Nephron progenitor cell (in vitro differentiated cells): ENCODE measurements at places on chromosomes 13 and 19.
A peak's percentile ranks its signal among the peaks of the same experiment; 100 is the strongest.

- no peak for DNase-seq
Measured at GRCh38 chr19:46392252-46392801, 21.0 kb downstream of the CCDC8 start.

GRCh38 chr13:77386880-77387606 is 60.1 kb upstream of the MYCBP2 start:
- DNase-seq = no peak

DNA sequence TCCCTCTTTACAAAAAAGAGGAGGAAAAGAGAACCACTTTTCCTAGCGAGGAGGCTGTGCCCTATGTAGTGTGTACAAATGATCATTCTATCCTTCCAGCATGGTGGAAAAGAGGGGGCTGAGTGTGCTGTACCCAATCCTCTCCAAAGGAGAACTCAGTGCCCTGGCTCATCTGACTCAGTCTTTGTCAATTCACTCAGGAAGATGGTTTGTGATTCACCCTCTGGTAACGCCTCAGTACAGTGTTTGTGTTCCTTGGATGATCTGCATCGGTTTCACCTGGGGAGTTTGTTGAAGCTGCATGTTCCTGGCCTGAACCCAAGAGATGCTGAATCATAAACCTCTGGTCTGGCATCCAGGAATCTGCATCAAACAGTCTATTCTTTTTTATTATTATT is 18.3 kb upstream of the ENOX1 start:
- DNase-seq = no peak

DNA sequence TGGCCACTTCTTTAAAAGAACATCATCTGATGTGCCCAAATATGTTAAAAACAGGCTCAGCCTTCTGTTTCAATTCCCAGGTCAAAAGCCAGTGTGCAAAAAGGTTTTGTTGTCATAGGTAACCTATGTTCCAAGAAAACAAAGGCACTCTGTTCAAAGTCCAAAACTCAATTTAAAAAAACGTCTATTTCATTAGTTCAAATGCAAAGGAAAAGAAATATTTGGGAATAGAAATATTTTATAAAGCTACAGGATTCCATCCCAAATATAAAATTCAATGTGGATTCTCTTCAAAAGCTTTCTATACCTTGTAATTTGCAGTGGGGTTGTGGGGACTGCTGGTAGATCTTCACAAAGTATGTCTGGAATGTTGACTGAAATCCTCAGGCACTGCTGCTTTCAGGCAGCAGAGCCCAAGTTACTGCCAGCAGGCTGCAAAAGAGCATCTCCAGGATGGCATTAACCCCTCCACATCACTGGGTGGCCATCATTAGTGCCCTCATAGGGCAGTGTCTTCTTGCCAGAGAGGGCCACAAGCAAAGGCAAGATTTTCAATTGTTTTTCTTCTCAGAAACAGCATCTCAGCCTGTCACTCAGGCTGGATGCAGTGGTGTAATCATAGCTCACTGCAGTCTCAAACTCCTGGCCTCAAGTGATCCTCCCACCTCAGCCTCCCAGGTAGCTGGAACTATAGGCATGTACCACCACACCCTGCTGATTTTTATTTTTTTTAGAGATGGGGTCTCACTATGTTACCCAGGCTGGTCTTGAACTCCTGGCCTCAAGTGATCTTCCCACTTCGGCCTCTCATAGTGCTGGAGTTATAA is 22.8 kb upstream of the STK24 start:
- no peak for DNase-seq

DNA sequence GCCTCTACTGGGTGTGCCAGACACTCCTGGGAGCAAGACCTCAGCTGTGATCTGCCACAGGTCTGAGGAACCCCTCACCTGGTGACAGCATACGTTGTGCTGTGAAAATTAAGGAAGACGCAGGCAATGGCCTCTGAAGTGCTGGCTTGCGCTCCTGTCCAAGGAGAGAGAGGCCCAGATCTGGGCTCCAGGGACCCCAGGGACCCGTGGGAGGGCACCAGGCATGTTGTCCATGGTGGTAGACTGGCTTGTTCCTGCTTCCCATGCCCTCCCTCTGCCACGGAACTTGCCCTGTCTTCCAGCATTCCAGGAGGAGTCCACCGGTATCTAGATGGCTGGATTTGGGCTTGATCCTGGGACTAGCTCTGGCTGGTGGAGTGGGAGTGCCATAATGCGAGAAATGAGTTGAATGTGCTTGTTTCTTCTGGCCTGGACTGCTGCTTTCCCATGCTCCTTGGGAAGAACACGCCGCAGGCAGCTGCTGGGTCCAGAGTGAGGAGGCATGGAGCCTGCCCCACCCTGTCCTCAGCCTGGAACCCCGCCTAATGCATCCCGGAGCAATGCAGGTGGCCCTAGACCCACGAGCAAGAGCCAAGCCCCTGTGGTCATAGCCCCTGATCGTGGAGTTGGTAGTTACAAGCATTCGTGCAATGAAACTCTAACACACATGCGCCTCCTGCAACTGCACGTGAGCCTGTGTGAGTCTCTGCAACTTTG is 190.2 kb downstream of the TEX29 start:
- DNase-seq = no peak

DNA sequence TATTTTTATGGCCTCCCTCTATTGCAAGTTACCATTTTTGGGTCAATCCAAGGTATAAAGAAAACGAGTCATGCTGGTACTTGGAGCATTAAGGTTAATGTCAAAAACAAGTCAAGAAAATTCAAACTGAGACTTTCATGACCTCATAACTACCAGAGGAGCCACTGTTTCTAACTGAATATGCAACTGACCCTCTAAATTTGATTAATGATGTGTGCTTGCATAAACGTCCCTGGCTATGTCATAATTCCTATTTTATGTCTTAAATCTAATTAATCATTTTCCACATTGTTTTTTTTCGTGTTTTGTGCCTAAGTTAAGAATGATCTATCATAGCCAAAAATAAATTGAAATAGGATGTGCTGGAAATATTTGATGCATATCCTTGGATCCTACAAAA is 396.7 kb upstream of the GPC6 start:
- no peak for DNase-seq

DNA sequence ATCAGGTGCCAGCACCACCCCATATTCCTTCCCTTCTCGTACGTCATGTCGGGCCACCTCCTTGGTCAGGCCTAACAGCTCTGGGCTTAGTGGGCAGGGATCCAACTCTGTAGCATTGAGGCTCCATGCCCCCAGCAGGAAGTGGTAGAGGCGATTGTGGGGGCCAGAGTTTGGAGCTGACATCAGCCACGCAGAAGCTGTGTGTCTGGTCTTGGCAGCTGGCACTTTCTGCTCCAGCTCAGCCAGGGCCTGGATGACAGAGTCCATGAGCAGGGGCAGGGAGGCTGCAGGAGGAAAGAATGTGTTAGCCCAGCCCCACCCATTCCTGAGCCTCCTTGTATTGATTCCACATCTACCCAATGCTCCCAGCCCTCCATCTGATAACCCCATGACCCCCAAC is 3.0 kb downstream of the PGLYRP2 start:
- DNase-seq = no peak

DNA sequence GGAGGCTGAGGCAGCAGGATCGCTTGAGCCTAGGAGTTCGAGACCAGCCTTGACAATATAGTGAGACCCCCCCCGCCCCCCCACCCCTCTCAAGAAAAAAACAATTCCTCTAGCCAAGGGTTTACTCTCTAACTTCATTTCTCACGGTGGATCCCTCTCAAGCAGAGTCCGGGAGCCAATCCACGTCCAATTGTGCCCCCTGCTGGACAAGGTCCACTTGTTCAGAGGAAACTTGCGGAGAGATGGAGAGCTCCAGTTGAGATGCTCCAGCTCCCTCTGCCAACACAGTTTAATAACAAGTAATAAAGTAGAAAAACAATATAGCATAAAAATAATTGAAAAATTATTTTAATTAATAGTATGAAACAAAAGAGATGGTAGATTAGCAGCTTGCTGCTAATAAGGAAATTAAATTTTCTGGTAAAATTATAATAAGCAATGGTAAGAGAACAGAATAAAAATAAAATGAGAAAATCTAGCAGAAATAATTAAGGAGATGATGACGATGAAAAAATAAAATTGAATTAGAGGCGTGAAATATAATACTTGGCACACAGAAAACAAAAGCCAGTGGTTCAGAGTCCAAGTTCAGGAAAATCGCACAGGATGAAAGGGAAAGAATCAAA is 14.5 kb upstream of the SIGLEC14 start:
- DNase-seq = peak; percentile 85

DNA sequence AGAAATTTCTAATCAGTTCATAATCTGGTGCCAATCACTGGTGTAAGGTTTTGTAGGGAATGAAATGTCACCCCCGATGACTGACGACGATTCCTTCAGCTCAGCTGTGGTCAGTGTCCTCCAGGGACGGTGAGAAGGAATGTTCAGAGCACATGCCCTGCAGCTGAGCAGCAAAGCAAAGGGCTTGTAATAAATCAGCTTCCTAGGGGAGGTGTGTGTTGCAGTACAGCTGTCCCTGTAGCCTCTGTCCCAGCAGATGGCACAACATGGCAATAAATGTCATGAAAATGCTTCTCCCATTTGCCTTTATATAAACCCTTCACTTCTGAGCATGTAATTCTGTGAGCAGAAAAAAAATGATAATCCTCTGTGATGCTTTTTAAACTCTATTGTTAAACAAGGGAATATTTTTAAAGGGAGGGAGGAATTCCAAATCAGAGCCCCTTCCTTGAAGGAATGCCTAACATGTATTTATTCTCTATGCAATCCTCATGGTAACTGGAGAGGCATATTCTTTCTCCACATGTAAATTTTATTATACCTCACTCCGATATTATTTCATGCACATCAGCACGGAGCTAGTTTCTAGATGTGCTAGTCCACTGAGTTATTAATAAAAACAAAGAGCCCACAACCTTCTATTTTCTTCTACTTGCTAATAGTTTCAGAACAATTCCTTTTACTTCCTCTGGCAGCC is 102.5 kb downstream of the FAM216B start:
- DNase-seq = peak; percentile 59

GRCh38 chr19:45972947-45973540 is 621 bp downstream of the NOVA2 start:
- peak; percentile 57 for DNase-seq

GRCh38 chr13:85666356-85666755 is 132.9 kb downstream of the SLITRK6 start:
- DNase-seq = no peak

GRCh38 chr19:10544753-10545251 is 1.1 kb downstream of the ATG4D start:
- no peak for DNase-seq

- DNase-seq = no peak
Measured at GRCh38 chr19:58183817-58184215, 955 bp downstream of the ZNF274 start.

DNA sequence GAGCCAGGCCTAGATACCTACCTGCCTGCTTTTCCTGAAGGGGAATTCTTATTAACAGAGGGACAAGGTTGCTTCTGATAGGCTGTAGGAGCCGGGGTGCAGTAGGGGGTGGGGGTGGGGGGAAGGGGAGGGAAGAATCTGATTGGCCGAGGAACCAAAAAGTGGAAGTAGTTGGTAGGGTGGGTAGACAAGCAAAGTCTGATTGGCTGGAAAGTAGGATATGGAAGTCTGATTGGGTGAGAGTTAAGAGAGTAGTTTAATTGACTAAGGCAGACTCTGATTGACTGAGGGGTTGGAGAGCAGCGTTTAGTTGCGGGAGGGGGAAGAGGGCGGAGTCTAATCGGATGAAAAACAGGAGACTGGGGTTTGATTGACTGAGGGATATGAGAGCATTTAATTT is 9.4 kb upstream of the CYP4F22 start:
- no peak for DNase-seq

GRCh38 chr13:75855216-75855615 is 219.1 kb downstream of the LMO7 start:
- DNase-seq = no peak

- no peak for DNase-seq
Measured at GRCh38 chr13:30466841-30467252, 1.1 kb upstream of the HMGB1 start.

- no peak for DNase-seq
Measured at GRCh38 chr13:40558656-40559055, 107.8 kb downstream of the FOXO1 start.
